ENCODE measurements at places on chromosomes 5 and 9.

DNA sequence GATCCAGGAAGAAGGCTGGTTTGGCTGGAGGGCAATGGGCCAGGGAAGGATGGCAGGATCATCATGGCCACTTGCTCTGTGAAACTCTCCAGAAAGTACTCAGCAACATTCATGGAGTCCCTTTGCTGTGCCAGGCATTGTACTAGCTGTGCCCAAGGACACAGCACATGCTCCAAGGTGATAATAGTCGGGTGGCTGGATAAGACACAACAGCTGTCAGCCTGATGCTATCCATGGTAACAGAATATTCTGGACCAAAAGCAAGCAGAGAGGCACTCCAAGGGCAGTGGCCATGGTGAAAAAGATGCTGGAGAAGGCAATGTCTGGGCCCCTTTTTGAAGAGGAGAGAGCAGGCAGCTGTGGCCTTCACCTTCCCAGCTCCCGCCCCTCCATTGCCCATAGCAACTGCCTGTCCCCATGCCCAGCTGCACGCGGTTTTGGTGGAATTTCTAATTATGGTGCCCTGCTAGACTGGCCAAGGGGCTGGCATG lies 113.8 kb upstream of the CPEB4 start:
- DNase-seq, result no peak

DNA sequence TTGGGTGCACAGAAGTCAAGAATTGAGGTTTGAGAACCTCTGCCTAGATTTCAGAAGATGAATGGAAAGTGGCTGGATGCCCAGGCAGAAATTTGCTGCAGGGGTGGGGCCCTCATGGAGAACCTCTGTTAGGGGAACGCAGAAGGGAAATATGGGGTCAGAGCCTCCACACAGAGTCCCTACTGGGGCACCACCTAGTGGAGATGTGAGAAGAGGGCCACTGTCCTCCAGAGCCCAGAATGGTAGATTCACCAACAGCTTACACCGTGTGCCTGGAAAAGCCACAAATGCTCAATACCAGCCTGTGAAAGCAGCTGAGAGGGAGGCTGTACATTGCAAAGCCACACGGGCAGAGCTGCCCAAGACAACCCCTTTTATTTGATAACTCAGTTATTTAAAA lies 383.5 kb downstream of the TLE4 start:
- no peak for DNase-seq

GRCh38 chr5:24059006-24059405 lies 551.6 kb downstream of the PRDM9 start:
- no peak for DNase-seq

GRCh38 chr5:144117412-144117811 lies 53.0 kb downstream of the YIPF5 start:
- DNase-seq, result no peak

GRCh38 chr9:137524161-137524980 lies 25.8 kb downstream of the PNPLA7 start:
- no peak for DNase-seq

- DNase-seq, result no peak
Measured at GRCh38 chr5:102823441-102823874, 68.4 kb downstream of the PAM start.

- no peak for DNase-seq
Measured at GRCh38 chr9:122754825-122755224, 12.7 kb downstream of the OR1L6 start.

DNA sequence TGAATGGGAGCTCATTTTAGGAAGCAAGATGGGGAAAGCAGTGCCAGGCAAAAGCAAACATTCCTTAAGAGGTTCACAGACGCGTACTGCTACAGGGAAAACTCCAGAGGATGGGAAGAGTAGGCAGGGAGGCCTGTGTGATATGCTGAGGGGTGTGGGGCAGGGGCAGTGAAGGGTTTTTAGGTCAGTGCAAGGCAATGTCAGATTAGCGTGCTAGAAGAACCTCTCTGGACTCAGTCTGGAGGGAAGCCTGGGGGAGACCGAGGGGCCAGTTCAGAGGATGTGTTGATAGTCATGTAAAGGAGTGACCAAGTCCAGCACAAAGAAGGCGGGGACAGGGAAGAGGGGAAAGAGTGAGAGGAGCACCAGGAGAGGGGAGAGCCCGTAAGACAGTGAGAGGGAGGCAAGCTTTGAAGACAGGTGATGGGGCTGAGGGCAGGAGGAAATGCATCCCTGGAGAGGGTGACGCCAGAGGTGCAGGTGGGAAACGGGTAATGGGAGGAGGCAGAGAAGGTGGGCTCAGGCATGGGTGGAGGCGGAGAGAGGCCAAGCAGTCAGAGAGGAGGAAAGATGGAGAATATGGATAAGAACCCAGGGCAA lies 134.5 kb downstream of the MTX3 start:
- DNase-seq, result no peak

GRCh38 chr5:149794487-149794971 lies 64.4 kb downstream of the PPARGC1B start:
- no peak for DNase-seq

GRCh38 chr5:134527156-134527960 lies 1.9 kb downstream of the JADE2 start:
- no peak for DNase-seq

DNA sequence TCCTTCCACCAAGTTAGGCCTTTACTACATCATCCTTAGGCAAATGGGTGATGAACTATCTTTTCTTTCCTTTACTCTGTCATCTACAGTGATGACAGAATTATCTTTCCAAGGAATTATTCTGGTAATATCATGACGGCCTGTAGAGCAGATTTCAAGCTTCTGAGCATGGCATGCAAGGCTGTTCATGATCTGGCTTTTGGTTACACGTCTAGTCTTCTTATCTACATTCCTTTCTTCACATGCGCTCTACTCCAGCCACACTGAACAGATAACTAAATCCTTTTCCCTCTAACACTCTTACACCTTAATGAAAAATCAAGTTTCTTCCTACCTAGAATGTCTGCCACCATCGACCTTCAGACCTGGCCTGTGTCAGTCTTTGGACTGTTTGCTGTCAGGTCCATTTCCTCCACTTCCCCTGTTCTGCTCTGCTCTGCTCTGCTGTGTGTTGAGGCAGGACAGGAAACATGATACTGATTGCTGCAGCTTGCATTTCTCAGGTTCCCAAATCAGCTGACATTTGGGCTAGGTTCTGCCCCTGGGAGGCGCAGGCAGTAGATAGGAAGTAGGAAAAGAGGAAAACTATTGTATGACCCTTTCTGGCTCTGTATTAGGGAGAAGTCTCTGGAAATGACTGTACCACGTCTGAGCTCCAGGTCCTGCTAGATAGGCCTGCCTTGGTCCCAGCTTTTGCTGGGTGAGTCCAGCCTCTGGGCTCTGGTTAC lies 4.2 kb downstream of the SCGB3A2 start:
- DNase-seq, result no peak

DNA sequence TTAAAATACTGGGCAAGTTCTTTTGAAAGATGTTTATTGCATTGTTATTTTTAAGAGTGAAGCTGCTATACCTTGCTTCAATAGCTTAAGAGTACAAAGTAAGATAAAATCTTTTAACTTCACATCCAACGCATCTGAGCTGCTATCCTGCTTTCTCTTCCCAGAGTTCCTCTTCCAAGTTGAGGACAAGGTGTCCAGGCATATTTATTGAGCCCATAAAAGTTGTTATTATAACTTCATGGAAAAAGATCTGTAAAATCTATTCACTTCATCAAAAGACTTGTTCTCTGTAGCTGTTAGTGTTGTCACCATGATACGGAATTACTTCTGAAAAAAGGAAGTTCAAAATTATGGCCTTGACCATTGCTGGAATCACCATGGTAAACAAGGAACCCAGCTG lies 306.2 kb upstream of the ELAVL2 start:
- no peak for DNase-seq

DNA sequence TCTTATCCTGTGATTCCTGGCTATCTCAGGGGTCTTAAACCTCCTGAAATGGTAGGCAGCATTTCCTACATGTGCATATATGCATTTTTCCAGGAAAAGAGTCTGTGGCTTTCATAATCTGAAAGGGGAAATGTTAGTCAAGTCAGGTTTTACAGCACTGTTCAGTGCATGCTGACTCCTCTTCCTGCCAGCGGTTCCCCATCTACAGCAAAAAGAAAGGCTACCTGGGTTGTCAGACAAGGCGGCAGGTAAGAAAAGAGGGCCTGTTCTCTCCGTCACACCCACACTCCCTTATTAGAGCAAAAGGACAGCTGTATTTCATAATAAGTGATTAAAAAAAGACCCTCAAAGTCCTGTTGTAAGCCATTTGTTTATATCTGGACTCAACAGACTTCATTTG lies 4.3 kb upstream of the SPATA6L start:
- DNase-seq, result no peak

- DNase-seq, result no peak
Measured at GRCh38 chr9:83557771-83558170, 19.6 kb upstream of the FRMD3 start.

DNA sequence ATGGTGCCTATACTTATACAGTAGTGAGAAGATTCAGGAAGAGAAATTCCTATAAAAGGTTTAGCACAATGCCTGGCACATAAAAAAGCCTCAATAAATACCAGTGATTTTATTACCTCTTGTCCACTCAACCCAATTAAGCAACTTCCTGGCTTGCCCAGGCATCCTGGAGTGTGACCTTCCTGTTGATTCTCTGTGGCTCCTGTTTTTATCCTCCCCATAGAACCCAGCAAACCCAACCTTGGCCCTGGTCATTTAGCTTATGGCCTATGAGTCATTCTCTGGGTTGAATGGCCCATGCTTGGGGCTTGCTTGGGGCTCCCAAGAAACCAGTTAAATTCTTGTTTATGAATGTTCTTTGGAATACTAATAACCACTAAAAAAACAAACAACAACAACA lies 21.4 kb upstream of the SPARC start:
- DNase-seq, result no peak

GRCh38 chr5:32202394-32202793 lies 28.3 kb upstream of the GOLPH3 start:
- DNase-seq, result no peak

DNA sequence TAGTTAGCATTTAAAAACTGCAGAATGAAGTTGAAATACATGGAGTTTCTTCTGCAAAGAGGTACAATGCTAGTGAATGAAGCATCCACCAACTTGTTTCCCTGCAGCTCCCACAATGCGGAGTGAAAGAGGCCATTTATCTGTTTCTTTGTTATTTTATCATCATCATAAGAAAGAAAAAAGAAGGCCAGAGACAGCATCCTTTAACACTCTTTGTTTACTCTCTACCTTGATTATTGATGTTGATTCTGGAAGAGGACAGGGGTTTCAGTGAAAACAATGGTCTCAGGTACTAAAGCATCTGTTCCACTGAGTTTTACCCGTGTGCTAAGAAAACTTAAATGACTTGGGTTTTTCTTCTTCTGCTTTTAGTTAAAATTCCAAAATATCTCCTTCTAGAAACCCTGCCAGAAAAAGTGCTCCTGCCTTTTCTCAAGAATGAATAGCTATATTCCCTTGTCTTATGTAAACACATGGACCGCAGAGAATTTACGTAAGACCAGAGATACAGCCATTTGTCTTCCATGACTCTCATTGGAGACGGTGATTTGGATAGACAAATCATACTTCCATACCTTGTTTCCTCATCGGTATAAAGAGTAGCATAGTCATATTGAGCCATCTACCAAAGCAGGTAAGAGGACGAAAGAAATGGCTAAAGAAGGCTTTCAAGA lies 81.1 kb downstream of the EFNA5 start:
- no peak for DNase-seq

DNA sequence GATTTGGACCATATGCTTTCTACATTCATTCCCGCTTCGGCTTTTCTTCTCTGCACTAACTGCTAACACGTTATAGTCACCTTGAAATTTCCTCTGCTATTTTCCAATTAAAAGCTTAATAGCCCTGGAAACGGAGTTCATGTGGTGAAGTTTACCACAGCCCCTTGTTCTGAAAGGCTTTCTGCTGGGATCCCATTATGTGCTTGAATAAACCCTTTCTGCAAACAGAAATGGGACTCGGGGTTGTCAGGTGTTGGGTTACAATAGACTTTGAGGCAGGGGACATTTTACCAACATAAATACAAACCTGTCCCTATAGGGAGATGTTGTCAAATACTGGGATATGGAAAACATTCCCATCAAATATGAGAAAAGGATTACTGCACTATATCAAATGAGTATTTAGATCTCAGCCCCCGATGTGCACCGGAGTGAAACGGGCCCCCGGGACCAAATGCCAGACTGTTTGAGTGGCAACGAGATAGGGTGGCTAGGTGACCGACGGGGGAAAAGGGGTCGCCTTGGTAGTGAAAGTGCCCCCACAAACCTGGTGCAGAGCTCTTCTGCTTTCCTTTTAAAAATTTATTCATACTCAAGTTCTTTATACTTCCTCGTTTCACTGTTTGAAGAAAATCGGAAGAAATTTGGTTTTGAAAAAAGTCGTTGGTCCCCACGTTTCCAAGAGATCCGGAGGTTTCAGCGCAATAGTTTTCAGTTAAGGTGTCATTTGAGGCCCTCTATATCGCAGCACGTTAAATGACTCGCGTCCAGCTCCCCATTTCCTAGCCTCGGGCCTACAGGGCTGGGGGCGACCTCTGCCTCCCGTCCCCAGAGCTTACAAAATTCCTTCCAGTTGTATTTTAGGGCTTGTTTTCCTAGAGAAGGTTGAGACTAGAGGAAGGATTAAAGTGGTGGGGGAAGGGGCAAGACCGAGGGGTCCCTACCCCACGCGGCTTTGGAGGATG lies 2.1 kb upstream of the DMRT3 start:
- no peak for DNase-seq

DNA sequence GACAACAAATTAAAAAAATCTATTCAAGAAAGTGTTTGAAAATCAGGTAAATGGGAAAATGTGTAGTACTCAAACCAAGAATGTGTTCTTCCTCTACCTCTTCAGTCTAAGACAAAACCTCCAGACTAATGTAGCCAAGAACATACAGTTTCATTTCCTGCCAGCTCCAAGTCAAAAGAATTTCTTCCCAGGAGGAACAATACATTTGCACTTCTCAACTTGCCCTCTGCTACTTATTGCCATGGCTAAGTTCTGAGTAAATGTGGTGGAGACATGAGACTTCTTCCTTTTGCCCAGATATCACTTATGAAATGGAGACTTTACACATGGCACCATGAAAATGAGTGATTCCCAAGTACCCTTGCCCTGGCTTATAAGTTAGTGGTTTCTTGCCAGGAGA lies 2112.2 kb upstream of the C9orf72 start:
- no peak for DNase-seq

DNA sequence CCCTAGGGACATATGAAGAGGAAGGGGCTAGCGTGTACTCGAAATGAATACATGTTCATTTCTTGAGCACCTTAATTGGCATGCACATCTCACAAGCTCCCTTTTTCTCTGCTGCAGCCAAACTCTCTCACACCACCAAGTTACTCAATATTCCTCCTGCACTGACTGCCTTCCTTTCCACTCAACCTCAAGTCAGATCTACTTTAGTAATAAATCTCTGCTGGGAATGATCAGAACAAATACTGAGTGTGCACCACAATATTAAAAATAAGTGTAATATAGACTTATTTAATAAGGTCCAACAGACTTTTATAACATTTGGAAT lies 995.8 kb upstream of the WWC1 start:
- no peak for DNase-seq

GRCh38 chr5:56409331-56410190 lies 176.4 kb upstream of the ANKRD55 start:
- DNase-seq, result no peak

All from NCI-H1417 treated with DMSO at 0.1 percent for 48 hours (cell line).